ENCODE measurements at places on chromosomes 5 and 9.

- H3K36me3 ChIP-seq = no peaks in the 10 kb centered on the region
- no peaks in the 10 kb centered on the region for H3K4me1 ChIP-seq
- no peak overlapping the region for H3K27ac ChIP-seq
- no peak for ATAC-seq
- no peaks in the 10 kb centered on the region for H3K27me3 ChIP-seq
These were observed 1787.7 kb downstream of the EFNA5 start for GRCh38 chr5:105882956-105883481.

DNA sequence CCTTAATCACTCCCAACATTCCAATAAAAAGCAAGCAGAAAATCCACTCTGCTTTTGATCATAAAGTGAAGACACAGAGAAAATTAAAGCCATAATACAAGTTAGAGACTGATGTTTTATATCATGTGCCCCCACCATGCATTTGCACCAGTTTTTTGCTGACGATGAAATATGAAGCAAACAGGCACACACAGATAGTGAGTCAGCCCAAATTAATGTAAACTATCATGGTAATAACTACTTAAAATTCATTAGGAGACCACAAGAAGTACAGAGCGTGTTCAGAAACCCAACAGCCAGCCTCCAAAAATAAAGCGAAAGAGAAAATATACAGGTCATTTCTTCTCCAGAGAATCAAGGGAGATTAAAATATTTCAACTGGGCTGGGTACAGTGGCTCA lies 46.4 kb upstream of the KDM4C start:
- peaks cover 5% of the 10 kb centered on the region for H3K36me3 ChIP-seq
- no peaks in the 10 kb centered on the region for H3K4me1 ChIP-seq
- no peaks in the 10 kb centered on the region for H3K27me3 ChIP-seq
- no peak overlapping the region for H3K27ac ChIP-seq
- ATAC-seq = no peak

DNA sequence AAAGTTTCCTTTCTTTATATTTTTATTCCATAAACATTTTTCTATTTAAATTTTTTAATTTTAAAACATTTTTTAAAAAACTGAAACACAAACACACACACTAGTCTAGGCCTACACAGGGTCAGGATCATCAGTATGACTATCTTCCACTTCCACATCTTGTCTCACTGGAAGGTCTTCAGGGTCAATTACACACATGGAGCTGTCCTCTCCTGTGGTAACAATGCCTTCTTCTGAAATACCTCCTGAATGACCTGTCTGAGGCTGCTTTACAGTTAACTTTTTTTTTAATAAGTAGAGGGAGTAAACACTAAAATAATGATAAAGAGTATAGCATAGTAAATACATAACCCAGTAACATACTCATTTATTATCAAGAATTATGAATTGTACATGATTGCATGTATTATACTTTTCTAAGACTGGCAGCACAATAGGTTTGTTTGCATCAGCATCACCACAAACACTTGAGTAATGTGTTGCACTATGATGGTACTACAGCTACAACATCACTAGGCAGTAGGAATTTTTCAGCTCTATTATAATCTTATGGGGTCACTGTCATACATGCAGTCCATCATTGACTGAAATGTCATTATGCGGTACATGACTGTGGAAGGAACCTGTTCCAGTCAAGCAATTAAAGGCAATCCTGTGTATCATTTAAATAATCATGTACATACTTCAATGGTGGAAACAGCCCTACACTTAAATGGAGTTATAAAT lies 17.4 kb upstream of the CEP120 start:
- H3K4me3 ChIP-seq = peak overlapping the region; percentile 59
- H3K27ac ChIP-seq = peak overlapping the region; percentile 71
- H3K4me1 ChIP-seq = peaks cover 15% of the 10 kb centered on the region
- ATAC-seq = no peak

GRCh38 chr9:118732998-118733397 lies 636.2 kb downstream of the BRINP1 start:
- no peaks in the 10 kb centered on the region for H3K36me3 ChIP-seq
- ATAC-seq = no peak
- H3K27ac ChIP-seq = no peak overlapping the region
- H3K4me3 ChIP-seq = no peak overlapping the region

GRCh38 chr5:113478691-113479090 lies 9.6 kb downstream of the MCC start:
- H3K27me3 ChIP-seq = peaks cover 21% of the 10 kb centered on the region
- ATAC-seq = no peak
- H3K36me3 ChIP-seq = no peaks in the 10 kb centered on the region
- no peaks in the 10 kb centered on the region for H3K4me1 ChIP-seq
- no peak overlapping the region for H3K27ac ChIP-seq
- H3K4me3 ChIP-seq = no peak overlapping the region

GRCh38 chr9:15714746-15715145 lies 161.9 kb downstream of the CCDC171 start:
- no peaks in the 10 kb centered on the region for H3K27me3 ChIP-seq
- no peaks in the 10 kb centered on the region for H3K4me1 ChIP-seq
- H3K36me3 ChIP-seq = no peaks in the 10 kb centered on the region

DNA sequence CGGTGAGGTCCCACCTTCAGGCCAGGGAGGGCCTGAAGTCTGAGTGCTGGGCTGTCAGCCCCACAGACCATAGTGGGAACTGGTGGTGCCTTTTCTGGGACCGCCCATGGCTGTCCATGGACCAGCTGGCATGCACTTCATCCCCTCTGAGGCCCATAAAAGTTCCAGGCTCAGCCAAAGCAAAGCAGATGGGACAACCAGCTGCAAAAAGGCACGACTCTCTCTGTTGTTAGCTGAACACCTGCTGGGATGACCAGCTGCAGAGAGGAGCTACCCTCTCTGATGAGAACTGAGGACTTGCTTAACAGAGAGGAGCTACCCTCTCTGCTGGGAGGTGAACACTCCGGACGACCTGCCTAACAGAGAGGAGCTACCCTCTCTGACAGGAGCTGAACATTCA lies 844.3 kb upstream of the DMAC1 start:
- no peak overlapping the region for H3K27ac ChIP-seq
- no peak for ATAC-seq
- H3K4me1 ChIP-seq = no peaks in the 10 kb centered on the region
- H3K27me3 ChIP-seq = no peaks in the 10 kb centered on the region
- no peak overlapping the region for H3K4me3 ChIP-seq
- H3K36me3 ChIP-seq = no peaks in the 10 kb centered on the region

DNA sequence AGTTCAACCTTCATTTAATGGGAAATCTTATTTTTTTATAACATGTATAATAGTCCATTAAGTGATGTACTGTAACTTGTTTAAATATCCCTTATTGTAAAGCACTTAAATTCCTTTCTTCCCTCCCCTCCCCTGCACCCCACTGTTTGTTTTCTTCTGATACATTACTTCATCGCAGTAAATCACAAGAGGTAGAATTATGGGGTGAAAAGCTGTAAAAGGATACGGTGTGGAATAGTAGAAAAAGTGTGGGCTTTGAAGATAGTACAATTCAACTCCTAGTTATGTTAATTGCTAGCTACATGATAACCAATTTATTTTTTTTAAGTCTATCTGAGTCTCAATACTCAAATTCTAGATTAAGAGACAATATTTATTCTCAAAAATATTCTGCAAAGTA lies 41.9 kb upstream of the MACIR start:
- no peaks in the 10 kb centered on the region for H3K36me3 ChIP-seq
- no peak overlapping the region for H3K4me3 ChIP-seq
- no peaks in the 10 kb centered on the region for H3K27me3 ChIP-seq
- no peak overlapping the region for H3K27ac ChIP-seq
- no peak for ATAC-seq

DNA sequence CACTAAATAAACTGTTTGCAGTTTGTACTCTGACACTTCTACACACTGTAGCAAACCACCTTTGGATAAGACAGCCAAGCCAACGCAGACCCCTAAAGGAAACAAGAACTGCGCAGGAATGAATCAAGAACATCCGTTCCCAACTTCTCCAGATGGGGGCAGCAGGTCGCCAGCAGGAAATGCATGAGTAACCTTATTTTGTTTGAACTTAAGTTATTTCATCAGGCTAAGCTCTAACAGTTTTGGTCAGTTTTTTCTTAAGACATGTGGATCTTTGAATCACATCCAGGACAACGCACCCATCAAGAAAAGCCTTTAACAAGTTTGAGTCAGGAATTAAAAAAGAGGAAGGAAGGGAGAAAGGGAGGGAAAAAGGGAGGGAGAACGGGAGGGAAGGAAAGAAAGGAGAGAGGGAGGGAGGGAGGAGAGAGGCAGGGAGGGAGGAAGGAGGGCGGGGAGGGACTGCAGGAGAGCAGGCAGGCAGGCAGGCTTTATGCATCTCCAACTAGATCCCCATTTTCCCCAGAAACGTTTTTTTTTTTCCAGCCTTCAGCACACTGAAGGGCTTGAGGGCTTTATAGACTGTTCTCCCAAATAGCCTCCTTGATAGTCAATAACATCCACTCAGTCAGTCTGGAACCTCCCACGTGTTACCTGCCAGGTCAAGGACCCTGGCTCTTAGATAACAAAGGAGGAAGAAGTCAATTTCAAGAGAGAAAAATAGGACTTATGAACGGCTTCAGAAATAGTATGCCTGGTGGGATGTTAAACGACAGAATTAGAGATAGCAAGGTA lies 22.2 kb downstream of the BHMT start:
- H3K4me3 ChIP-seq = peak overlapping the region; percentile 86
- H3K27me3 ChIP-seq = peaks cover 6% of the 10 kb centered on the region
- H3K4me1 ChIP-seq = peaks cover 10% of the 10 kb centered on the region
- H3K27ac ChIP-seq = peak overlapping the region; percentile 93

Measured in activated T-helper 17 cell treated with anti-CD3 and anti-CD28 coated beads, Interleukin-2, amount 50 U/mL, for 72 hours (primary cell).